ENCODE measurements at places on chromosomes 12 and 14. TPM values are rescaled to one million over a fixed set of nuclear protein-coding genes. Genes with fewer than 3 reads are reported as not detected.

DNA sequence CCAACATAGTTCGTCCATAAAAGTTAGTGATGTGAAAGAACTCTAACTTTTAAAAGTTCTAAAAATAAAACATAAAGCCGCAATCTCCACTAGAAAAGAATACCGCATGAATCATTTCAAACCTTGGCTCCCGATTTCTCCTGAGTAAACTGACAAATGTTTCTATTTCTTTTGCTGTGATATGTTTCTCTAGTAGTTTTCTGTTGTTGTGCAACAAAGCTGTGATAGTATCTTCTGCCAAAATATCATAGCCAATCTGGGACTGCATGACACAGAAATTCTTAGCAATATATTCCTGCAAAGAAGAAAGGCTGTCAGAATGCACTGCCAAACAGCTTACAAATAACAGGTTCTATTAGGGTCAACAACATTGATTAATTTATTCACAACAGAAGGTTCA, 174.0 kb downstream of the ITPR2 start:
- H3K36me3 ChIP-seq = peaks cover 25% of the 10 kb centered on the region
- no peak overlapping the region for H3K27ac ChIP-seq
- no peaks in the 10 kb centered on the region for H3K4me1 ChIP-seq
- DNase-seq = no peak

DNA sequence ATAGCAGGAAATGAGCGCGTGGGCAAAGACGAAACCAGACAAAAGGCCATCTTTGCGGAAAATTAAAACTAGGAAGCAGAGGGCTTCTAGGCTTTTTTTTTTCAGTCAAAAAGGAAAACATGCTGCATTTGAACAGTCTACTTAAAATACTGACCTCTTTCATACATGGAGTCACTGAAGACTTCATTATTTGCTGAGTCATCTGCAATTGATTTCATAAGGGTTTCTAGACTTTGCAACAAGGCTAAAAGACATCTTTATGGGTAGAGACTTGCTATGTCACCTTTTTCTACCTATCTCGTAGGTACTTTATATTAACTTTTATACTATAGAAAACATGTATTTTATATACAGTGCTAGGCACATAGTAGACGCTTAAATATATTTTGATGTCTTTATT, 238.4 kb downstream of the TMEM132D start:
- no peak overlapping the region for H3K4me3 ChIP-seq
- DNase-seq = no peak
- peaks cover 9% of the 10 kb centered on the region for H3K4me1 ChIP-seq
- H3K27ac ChIP-seq = no peak overlapping the region

DNA sequence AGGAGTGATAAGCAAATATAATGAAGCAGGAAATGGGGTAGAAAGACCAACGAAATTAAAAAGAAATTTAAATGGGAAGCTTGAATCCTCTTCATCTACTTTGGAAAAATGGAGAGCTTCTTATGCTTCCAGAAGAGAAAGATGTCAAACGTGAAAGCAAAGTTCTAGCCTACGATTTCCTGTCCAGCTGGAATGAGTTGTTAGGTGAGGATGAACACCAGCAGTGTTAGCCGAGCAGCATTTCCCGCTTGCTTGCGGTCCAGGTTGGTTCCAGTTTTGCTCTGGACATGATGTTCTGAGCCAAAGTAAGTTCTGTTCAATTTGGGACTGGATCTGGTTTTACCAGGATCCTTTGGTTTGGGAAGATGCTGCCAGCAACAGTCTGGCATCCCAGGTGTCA, 78.9 kb downstream of the DACT1 start:
- DNase-seq = no peak
- H3K36me3 ChIP-seq = no peaks in the 10 kb centered on the region
- H3K4me3 ChIP-seq = no peak overlapping the region
- no peaks in the 10 kb centered on the region for H3K27me3 ChIP-seq
- H3K27ac ChIP-seq = no peak overlapping the region
- H3K4me1 ChIP-seq = peaks cover 9% of the 10 kb centered on the region

Gene DAO
- total RNA-seq = not detected
